ENCODE measurements at places on chromosomes 2 and 18.

DNA sequence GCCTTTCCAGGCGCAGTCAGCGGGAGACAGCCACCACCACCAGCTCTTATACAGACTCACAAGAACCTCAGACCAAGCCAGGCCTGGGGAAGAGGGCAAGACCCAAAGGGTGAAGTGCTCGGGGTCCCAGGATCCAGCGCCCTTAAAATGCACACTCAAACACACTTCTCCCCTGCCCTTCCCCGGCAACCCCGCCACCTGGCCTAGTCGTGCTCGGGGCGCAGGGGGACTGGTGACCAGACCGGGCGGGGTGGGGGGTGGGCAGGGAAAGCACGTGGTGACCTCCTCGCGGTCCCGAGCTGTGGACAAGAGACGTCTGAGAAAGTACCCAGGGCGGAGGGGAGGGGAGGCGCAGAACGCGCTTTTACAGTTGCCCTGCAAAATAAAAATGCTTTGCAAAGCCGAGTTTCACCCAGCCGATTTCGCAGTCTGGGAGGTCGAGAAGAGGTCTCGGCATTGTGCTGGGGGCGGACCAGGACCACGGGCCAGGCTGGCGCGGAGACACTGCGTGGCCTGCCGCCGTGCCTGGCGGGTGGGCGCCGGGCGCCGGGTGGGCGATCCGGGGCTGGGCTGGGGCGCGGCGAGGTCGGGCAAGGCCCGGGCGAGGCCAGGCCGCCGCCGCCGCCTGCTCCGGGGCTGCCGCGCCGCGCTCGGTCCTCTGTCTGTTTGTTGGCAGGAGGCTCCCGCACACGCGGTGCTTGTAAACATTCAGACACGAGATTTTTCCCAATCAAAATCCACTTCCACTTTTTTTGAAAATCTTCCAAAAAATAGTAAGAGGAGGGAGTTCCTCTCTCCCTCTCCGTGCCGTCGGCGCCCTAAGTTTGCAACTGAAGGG lies 2.0 kb downstream of the BCL11A start:
- DNase-seq = no peak

GRCh38 chr2:89841476-89841840 lies 1150.0 kb downstream of the RPIA start:
- no peak for DNase-seq

- no peak for DNase-seq
These were observed 23.3 kb upstream of the RMC1 start for GRCh38 chr18:23479829-23480505.

GRCh38 chr2:29749041-29749440 lies 172.3 kb downstream of the ALK start:
- DNase-seq = no peak

- no peak for DNase-seq
These were observed 36.2 kb downstream of the TNFRSF11A start for GRCh38 chr18:62361288-62361687.

DNA sequence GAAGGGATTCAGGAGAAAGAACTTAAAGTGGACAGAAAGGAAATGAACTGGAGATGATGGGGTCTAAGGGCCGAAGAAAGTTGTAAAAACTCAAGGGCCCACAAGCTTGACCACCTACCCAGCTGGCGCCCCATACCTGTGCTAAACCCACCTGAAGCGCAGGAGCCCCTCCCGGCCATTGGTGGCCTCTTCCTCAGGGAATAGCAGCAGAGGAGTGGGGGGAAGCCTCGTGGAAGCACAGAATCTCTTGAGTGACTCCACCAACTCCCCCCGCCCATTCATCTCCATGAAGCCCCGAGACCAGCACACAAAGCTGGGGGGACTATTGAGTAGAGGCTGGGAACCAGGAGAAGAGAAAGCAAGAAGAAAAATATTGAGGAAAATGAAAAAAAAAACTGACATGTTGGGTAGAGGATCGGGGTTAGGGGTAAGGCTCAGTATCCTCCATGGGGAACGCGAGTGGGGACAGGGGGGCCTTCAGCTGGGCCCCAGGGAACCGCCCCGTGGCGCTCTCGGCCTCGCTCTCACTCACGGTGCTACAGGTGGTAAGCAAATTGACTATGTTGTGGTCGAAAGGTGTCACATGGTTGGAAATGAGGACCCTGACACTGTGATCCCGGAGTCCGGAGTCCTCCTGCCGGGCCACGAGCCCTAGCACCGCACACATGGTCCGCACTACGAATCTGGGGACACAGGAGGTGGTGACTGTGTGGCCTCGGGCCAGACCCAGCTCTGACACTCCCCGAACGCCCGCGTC lies 728 bp downstream of the AUP1 start:
- DNase-seq = no peak

GRCh38 chr18:37665346-37665745 lies 99.7 kb upstream of the CELF4 start:
- no peak for DNase-seq

- DNase-seq = no peak
These were observed 177.1 kb upstream of the HAAO start for GRCh38 chr2:42969231-42970150.

GRCh38 chr18:23982155-23983079 lies 32.1 kb upstream of the TTC39C start:
- no peak for DNase-seq

GRCh38 chr2:30038419-30038818 lies 108.4 kb upstream of the YPEL5 start:
- DNase-seq = no peak

- DNase-seq = no peak
These were observed 657 bp downstream of the ATP8B1 start for GRCh38 chr18:57802213-57803102.

DNA sequence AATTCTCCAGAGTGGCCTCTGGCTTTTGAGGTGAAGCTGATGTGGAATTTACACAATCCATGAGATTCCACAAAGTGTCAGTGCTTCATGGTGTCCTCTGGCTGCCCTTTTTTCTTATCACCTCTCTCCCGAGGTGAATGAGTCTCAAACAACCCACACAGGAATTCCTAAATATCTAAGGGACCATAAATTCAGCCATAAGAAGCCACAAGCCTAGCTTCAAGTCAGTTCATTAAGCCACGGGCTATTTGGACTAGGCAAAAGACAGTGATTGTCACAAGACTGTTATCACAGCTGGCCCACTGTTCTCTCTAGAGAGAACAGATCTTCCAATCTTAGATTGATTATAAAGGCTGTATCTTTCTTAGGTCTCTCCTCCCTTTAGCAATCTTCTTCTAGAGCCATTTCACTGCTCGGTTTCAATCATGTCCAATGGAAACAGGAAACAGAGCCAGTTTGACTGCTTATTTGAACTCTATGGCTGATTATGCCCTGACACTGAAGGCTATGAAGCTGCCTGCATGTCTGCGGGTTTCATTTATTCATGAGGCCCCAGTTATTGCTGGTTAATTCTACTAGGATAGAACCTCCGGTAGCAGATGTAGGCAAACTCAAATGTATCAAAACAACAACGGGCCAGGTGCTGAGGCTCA lies 4.1 kb downstream of the NEMP2 start:
- DNase-seq = no peak

- no peak for DNase-seq
These were observed 375.0 kb downstream of the RNF144A start for GRCh38 chr2:7292154-7292691.

- no peak for DNase-seq
These were observed 319.0 kb downstream of the BCL11A start for GRCh38 chr2:60234274-60234986.

DNA sequence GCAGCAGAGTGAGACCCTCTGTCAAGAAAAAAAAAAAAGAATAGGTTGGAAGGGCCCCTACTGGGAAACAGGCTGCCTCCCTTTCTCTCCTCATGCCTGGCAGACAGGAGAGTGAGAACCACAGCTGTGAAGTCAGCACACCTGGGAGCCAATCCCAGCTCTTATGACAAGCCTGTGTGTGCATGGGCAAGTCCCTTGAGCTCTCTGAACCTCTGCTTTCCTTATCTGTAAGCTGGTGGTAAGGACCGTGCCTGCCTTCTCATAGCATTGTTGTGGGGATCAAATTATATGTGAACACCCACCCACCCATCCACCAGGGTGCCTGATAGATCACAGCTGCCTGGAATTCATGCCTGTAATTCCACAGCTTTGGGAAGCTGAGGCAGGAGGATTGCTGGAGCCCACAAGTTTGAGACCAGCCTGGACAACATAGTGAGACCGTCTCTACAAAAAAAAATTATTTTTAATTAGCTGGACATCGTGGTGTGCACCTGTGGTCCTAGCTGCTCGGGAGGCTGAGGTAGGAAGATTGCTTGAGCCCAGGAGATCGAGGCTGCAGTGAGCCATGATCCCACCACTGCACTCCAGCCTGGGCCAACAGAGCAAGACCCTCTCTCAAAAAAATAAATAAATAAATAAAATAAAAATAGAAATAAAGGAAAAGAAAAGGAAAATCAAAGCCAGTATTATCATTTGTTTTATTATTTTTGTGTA lies 66.9 kb upstream of the MCFD2 start:
- no peak for DNase-seq

DNA sequence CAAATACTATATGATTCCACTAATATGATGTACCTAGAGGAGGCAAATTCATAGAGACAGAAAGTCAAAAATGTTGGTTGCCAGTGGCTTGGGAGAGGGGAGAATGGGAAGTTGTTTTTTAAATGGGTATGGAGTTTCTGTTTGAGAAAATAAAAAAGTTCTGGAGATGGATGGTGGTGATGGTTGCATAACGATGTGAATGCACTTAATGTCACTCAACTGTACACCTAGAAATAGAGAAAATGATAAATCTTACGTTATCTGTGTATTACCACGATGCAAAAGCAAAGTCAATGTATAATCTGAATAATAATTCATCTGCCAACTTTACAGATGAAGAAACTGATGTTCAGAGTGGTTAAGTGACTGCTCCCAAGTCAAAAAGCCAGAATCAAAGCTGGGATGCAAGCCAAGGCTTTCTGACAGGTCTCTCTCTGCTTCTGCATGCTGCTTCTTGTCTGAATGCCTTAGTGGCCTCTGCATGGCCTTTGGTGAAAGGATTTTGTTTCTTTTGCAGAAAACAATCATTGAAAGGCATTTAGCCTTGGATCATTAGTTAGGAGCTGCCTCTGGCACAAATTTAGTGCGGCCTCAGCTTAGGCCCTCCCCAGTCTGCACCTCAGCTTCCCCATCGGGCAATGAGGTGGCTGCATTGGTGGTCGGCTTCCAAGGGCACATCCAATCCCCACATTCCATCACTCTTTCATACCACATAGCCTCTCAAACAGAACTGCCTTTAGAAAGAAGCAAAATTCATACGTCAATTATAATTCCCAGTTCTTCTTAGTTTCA lies 46.5 kb upstream of the MYCN start:
- no peak for DNase-seq

DNA sequence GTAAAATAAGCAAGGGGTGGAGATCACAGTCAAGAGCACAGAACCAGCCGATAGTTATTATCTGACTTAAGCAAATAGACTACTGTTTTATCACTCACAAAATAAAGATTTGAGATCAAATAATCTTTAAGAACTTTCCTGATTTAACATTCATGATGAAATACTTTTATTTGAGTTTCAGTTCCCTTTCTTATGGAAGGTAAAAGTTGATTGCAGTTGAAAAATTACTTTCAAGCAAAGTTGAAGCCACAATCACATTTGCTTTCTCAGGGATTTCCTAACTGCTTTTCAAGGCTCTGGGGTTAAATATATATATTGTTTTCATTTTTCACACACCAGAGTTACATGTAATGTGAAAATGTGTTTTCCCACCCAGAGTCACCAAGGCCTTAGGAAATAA lies 599.5 kb downstream of the KCNJ3 start:
- no peak for DNase-seq

GRCh38 chr2:122340246-122340645 lies 584.8 kb downstream of the TSN start:
- DNase-seq = no peak

DNA sequence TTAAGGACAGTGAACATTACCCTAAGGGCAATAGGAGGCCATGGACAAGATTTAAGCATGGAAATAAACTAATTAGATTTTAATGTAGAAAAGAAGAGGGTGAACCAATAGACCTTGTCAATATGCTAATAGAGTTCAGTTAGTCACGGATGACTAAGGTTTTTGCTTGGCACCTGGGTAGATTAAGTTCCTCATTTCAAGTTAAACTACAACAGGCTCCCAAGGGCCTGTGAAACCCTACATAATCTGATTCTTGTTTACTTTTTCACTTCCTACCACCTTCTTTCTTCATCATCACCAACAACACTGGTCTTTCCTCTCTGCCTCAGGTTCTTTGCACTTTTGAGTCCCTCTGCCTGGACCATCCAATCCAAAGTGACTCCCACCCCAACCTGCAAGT lies 14.8 kb downstream of the SP110 start:
- DNase-seq = no peak

GRCh38 chr2:122028371-122029100 lies 273.1 kb downstream of the TSN start:
- no peak for DNase-seq

GRCh38 chr2:240396623-240397541 lies 38.6 kb upstream of the GPC1 start:
- no peak for DNase-seq

DNA sequence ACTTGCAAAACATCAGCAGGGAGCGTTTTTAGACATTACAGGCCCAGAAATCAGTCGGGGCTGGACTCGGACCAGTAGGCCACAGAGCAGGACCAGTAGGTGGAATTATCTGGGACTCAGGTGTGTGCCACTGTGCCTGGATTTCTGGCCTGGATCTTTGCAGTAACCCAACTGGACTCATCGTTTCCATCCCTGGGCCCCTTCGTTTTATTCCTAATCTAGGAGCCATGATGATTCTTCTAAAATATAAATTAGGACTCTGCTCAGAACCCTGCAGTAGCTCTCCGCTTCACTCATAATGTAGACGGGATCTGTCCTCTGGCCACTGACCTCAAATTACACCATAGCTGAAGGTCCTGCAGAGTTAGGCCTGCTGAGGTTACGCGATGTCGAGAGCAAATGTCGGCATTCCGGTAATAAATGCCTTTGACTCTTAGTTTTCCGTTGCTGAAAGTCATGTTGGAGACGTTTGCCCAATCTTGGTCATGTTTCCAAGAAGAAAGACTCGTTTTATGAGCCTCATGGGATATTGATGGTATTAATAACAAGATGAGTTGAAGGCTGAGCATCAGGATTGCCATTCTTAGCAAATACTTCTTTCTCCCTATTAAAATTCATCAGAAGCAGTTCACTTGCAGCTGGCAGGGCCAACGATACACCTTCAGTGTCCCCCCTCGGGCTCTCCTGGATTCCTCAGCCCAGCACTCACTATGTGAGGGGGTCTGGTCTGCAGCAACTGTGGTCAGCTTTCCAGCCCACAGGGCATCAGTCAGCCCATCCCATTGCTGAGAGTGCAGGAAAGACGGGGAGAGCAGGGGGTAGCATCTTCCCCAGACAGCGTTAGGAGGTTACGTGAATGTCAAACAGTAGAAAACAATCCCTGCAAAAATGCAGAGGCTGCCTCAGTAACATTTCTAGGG lies 39.9 kb upstream of the KLF11 start:
- no peak for DNase-seq

- no peak for DNase-seq
These were observed 26.7 kb downstream of the CIB4 start for GRCh38 chr2:26614216-26615138.

GRCh38 chr2:121286506-121286905 lies 1.5 kb upstream of the TFCP2L1 start:
- DNase-seq = no peak

All from stimulated activated CD4-positive, alpha-beta T cell treated with anti-CD3 and anti-CD28 coated beads, Interleukin-15, amount 100 ng/mL, for 1 hour (primary cell).